ENCODE measurements at places on chromosomes 6 and 20.

DNA sequence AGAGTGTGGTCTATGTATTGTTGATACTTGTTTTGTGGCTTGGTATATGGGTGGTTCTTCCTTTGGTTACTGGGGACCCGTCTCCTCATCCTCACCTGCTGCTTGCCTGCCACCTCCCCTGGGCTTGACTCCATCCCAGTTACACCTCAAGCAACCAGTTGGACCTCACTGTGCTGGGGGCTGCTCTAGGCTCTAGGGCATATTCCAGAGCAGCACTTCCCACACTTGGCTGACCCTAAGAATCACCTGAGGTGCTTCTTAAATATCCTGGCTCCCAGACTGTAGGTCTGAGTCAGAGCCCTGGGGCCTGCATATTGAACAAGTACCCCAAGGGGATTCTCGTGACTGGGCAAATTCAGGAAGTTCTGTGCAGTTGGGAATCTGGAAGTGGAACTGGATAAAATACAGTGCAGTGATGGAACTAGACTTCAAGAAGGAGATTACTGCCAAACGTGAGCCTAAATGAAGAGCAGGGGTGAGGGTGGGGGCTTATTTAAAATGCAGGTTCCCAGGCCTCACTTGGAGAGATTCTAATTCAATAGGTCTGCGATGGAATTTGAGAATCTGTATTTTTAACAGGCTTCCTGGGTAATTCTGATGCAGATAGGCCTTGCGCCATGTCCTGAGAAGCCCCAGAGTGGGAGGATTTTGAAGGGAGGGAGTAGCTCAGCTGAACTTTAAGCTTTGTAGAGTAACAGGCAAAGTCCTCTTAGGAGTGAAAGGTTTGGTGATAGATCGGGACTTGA is 7.6 kb downstream of the SPATS1 start:
- no peak for DNase-seq

DNA sequence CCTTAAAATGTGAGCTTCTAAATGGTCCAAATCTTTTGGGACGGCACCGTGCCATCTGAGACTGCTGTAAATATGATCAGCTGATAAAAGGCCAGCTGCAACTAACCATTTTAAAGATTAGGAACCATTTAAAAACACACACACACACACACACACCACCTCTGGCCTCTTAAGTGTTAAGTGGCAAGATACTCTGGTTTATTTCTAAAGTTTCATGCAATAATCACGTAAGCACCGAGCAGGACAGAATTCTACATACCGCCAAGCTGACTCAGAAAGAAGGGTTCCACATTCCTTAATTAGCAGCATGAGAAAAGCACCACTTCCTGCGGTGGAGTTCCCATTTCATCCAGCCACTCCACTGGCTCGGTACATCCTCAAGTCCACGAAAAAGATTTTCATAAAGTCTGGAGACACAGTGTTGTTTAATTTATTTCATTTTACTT is 17.8 kb upstream of the ZNF217 start:
- peak; percentile 98 for DNase-seq

DNA sequence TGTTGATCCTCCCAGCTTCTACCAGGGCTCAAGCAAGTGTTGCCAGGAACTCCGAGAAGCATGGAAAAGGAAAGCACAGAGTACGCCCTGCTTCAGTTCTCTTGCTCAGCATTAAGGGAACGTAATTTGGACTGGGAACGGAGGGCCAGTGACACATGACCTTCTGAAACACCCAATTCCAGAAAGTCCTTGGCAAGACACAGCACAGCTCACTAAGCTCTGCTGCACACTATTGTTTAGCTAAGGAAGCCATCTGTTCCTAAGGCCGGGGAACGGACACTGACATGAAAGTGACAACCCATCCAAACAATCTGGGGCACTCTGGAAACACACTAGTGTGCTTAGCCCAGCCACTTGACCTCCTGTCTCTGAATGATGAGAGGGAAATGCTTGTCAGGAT is 56.9 kb upstream of the NXT1 start:
- no peak for DNase-seq

- DNase-seq: no peak
Measured at GRCh38 chr20:52342913-52343312, 151.3 kb upstream of the ZFP64 start.

GRCh38 chr20:13105864-13106457 is 97.2 kb downstream of the SPTLC3 start:
- DNase-seq: peak; percentile 10

DNA sequence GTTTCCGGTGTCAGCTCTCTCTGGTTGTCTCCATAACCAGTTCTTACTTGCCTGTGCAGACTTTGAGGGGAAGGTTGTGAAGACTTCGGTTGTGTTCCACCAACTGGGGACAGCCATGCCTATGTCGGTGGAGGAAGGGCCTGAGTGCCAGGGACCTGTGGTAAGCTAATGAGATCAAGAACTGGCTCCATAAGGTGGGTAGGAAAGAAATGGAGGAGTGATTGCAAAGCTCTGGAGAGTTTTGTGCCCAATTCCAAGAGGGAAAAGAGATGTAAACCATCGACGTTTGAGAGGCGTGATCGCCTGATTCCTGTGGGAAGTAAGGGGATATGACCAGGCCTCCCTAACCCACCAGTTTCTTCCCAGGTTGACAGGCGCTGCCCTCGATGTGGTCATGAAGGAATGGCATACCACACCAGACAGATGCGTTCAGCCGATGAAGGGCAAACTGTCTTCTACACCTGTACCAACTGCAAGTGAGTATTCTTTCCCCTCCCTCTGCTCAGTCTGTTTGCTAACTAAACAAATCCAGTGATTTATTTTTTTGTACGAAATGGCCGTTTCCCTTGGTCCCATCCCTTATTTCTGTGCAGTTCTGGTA is 893 bp downstream of the POLR1H start:
- no peak for DNase-seq

- no peak for DNase-seq
Measured at GRCh38 chr20:51036827-51037531, 14.1 kb upstream of the KCNG1 start.

- DNase-seq: no peak
Measured at GRCh38 chr6:141307309-141307998, 825.3 kb upstream of the GJE1 start.

DNA sequence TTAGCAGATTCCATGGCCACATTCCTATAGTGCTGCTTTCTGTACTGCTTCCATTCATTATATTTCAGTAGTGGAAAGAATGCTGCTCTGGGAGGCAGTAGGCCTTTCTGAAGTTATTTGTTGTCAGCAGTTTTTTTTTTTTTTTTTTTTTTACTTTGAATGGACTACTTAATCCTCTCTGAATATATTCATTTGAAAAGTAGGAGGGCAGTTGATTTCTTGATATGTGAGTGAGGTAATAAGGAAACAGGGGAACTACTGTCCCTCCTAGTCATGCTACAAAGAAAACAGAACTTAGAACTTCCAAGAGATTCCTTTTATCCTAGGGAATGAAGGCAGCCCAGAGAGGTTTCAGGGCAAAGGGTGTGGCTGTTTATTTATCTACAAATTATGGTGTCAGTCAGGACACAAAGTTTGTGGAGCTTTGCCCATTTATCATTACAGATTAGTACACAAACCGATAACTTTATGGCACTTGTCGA is 155.9 kb downstream of the JARID2 start:
- no peak for DNase-seq

DNA sequence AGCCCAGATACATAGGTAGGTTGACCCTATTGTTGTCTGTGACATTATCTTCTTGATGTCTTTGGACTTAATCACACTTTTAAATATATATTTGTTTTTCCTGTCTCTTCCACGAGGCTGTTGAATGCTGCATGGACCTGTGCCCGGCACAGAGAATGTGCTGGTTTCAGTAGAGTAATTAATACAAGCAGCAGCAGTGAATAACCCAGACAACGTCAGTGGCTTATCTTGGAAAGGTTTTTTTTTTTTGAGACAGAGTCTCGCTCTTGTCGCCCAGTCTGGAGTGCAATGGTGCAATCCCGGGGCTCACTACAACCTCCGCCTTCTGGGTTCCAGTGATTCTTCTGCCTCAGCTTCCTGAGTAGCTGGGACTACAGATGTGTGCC is 108.2 kb downstream of the CDH26 start:
- no peak for DNase-seq

- DNase-seq: no peak
Measured at GRCh38 chr6:99031957-99032356, 84.2 kb upstream of the FBXL4 start.

- no peak for DNase-seq
Measured at GRCh38 chr20:34179637-34180360, 61.4 kb upstream of the ASIP start.

DNA sequence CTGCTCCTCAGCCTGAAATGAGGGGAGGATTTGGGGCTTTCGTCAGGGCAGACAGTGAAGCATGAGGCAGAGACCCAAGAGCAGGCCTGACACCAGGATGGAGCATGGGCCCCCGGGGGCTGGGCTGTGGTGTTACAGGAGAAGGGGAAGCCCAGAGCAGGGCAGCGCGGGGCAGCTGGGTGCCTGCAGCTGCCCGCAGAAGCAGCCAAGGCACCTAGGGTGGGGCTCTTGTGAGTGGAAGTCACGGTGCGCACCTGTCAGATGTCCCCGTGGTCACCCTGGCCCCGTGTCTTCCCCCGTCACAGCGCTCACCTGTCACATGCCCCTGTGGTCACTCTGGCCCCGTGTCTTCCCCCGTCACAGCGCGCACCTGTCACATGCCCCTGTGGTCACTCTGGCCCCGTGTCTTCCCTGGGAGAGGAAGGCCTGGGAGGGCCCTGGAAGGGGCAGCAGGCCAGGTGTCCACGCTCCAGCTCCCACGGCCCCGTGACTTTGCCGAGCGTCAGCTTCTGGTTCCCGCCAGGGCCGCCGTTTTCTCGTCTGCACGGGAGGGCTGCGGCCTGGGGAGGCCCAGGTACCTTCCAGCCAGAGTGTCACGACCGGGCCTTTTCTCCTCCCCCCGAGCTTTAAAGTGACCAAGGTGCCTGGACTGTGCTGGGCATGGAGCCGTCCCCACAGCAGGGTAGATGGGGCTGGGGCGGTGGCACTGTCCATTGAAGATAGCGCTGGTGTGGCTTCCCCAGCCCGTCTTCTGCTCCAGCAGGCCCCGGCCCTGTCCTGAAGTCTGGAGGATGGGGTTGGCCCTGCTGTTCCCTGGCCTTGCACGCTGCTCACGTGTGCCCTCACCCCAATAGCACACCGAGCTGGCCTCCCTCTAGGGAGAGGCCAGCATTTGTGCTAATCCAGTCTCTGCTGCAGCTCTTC is 9.4 kb downstream of the ARFGAP1 start:
- DNase-seq: no peak

GRCh38 chr20:21714297-21715192 is 9.1 kb downstream of the PAX1 start:
- DNase-seq: no peak

DNA sequence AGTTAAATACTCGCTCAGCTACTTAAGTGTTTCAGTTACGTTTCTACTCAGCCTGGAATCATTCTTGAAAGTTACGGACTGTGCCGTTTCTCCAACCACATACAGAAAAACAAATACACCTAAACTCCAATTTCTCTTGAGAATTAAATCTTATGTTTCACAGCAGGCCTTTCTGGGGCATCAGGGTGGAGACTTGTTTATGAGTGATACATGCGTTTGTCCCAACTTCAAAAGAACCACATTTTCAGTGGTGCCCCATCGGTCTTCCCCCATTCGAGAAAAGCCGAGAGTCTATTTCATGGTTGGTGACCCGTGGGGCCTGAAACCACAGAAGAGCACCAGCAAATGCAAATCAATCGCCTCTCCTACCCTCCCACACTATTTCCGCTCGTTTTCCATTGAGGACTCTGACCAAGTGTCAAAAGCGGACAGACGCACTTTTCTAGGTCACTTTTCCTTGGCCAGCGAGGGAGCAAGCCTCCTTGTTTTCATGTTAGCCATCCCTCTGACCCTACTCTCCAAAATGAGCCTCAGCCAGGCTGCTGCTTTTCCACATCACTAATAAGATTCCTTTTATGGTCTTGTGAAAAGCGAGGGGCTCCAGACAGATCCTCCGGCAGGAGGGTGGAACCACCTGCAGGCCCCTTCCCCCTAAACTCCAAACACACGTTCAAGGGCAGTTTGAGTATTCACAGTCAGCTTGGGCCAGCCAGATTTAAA is 3.1 kb downstream of the JAG1 start:
- no peak for DNase-seq

- no peak for DNase-seq
Measured at GRCh38 chr20:34199183-34199582, 42.0 kb upstream of the ASIP start.

DNA sequence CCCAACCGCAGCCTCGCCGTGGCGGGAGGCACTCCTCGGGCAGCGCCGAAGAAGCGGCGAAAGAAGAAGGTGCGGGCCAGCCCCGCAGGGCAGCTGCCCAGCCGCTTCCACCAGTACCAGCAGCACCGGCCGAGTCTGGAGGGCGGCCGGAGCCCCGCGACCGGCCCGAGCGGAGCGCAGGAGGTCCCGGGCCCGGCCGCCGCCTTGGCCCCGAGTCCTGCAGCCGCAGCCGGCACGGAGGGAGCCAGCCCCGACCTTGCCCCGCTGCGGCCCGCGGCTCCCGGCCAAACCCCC is 525 bp downstream of the PNRC1 start:
- DNase-seq: no peak

DNA sequence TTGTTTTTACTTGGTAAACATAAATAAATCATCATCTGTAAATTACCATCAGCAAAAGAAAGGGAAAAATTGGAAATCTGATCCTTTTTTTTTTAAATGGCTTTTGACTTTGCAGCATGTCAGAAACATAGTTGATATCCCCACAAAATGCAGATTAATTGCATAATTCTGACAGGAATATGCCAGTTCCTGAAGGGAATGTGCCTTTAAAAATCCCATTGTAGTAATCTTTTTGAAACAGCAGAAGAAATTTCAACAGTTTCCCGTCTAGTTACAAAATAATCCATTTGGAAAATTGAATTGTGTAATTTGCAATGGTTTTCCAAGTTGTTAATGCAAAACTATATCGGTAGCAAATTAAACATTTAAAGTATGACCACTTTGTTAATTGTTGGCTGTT is 95.2 kb downstream of the DOK5 start:
- DNase-seq: no peak

DNA sequence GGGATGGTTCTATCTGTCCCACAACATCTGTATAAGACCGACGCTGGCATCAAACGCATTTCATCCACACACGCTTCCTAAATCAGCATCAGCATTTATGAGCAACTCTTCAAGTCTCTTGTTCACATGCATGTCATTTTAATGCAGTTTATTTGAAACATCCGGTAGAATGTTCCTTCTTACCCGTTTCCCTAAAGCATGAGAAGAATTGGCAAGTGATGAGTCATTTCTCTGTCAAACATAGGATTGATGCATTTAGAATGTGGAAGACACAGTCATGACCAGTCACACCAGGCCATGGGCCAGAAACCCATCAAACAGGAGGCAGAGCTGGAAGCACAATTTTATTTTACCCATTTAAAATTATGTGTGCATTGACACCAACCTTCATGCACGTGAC is 122.8 kb downstream of the UST start:
- DNase-seq: peak; percentile 63
